ENCODE measurements at places on chromosomes 7 and 10.

DNA sequence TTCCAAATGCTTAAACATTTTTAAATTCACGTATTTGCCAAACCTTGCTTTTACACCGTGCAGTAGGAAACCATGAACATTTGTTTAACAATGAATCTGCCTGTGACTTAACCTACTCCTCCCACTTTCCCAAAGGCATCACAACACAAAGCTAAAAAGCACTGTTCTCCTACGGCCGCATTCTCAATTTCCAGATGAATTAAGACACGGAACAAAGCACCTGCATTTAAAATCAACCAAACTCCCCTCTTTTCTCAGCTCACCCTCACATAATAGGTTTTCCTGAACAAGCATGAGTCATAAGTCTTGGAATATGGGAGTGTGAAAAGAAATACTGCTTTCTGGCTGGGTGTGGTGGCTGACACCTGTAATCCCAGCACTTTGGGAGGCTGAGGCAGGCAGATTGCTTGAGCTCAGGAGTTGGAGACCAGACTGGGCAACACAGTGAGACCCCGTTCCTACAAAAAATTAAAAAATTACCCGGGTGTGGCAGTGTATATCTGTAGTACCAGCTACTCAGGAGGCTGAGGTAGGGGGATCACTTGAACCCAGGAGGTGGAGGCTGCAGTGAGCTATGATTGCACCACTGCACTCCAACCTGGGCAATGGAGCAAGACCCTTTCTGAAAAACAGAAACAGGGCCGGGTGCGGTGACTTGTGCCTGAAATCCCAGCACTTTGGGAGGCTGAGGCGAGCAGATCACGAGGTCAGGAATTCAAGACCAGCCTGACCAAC lies 51.7 kb upstream of the CYTH3 start:
- DNase-seq, result no peak

DNA sequence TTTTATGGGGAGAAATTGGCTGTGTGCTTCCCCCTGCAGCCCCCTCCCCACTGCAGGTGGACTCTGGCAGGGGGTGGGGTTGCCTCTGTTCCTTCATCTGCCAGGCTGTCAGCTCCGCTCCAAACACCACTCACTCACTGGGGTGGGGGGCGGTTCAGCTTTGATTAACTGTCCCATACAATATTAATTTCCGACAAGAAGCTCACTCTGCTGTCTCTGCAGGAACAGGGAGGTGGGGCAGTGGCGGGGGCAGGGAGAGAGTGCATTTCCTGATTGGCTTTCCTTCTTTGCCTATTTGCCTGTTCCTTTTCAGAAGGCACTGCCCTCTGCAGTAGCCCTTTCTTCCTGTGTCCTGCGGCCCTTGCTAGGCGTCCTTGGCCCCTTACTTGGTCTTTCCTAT lies 500.8 kb downstream of the PLXNA4 start:
- no peak for DNase-seq

GRCh38 chr10:43194859-43195258 lies 56.6 kb downstream of the CSGALNACT2 start:
- DNase-seq, result no peak

DNA sequence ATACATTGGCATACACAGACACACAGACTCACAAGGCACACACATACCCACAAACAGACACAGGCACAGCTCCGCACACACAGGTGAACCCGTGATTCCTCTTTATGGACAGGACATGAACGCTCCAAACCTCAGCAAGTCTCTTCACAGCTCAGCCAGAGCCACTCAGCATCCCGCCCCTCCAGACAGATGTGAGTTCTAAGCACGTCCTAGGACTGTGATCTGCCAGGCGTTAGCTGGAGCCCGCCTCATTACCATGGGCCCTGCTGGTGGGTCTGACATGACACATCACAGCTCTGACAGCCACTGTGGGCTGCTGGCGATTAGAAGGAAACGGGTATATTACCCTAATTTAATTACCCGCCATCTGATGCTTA lies 176.7 kb upstream of the PPP2R2D start:
- DNase-seq, result no peak

- DNase-seq, result no peak
These were observed 89.6 kb downstream of the CACNB2 start for GRCh38 chr10:18229826-18230225.

DNA sequence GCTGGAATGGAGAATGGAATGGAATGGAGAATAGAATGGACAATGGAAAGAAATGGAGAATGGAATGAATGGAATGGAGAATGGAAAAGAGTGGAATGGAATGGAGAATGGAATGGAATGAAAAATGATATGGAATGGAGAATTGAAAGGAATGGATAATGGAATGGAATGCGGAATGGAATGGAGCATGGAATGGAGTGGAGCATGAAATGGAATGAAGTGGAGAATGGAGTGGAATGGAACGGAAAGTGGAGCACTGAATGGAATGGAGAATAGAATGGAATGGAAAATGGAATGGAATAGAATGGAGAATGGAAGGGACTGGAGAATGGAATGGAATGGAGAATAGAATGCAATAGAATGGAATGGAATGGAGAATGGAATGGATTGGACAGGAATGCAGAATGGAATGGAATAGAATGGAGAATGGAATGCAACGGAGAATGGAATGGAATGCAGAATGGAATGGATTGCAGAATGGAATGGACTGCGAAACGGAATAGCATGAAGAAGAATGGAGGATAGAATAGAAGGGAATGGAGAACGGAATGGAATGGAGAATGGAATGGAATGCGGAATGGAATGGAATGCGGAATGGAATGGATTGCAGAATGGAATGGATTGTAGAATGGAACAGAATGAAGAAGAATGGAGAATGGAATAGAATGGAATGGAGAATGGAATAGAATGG lies 89.4 kb downstream of the NSUN6 start:
- no peak for DNase-seq

- DNase-seq, result no peak
These were observed 26.0 kb downstream of the EN2 start for GRCh38 chr7:155483868-155484325.

- DNase-seq, result no peak
These were observed 29.0 kb downstream of the DIP2C start for GRCh38 chr10:660413-660969.

GRCh38 chr7:130228840-130229502 lies 21.3 kb downstream of the SSMEM1 start:
- DNase-seq, result no peak

- DNase-seq, result no peak
These were observed 25.0 kb downstream of the IFIT3 start for GRCh38 chr10:89352802-89353201.

DNA sequence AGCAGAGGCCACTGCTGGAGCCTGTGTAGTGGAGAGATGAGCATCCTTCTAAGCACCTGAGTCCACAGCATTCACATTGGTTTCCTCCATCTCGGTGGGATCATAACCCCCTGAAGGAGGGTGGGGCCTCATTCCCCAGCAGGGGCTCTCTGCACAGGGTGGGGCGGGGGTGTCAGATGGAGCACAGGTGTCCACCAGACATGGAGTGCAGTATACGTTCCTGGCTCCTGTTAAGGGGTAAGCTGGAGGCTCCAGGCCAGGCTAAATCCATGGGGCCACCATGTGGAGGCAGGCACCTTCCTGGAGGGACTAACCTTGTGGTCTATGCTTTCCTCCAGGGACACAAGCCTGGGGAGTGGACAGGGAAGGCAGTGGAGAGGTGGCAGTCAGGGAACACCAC lies 252.6 kb downstream of the GRID1 start:
- no peak for DNase-seq

All from astrocyte of the cerebellum (primary cell).